Fibroblast of gingiva (primary cell): ENCODE measurements at places on chromosomes 2 and 18.
A peak's percentile ranks its signal among the peaks of the same experiment; 100 is the strongest.

DNA sequence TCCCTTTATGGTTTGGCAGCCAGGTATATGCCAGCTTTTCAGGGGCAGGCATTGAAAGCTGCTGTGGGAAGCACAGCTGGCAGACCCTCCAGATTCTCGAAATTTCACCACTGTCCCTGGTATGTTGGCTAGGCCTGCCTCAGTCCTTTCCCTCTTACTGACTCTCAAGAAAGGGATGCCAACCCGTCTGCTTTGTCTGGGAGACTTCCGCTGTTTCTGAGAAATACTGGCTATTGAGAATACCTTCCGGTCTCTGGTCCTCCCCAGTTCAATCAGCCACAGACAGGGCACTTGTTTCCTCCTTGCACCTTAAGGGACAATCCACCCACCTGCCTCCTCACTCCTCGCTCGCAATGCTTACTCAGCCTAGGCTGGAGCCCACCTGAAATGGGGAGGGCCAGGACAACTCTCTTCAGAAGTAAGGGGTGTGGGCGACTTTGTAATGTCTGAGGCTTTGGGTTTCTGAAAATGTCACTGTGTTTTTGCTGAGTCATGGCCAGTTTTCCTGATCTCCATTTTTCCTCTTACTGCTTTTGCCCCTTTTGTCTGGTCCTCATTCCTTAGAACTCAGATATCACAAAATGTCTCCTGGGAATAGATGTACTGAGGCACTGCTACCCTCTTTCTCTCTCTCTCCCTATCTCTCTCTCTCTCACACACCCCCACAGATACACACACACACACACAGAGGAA, 571.1 kb downstream of the TNS1 start:
- no peak for DNase-seq

- peak; percentile 95 for DNase-seq
Measured at GRCh38 chr2:1731963-1732768, 12.1 kb downstream of the PXDN start.

DNA sequence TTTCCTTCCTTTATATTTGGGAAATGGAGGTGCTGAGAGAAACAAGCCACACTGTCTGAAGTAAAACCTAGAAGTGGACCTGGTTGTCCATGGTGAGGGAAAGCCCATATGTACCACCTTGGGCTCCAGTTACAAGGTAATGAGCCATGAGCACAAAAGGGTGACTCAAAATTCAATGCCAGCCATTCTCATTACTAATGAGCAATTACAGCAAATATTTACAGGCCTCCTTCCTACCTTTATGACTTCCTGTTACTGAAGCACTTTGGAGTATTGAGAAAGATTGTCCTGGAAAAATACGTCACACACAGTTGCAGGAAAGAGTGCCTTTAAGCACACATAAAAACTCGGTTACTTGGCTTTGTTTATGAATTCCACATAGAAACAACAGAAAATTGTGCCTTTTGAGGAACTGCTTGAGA, 9.1 kb downstream of the EPAS1 start:
- DNase-seq = no peak

- peak; percentile 28 for DNase-seq
Measured at GRCh38 chr18:22485808-22486244, 68.1 kb upstream of the CTAGE1 start.

DNA sequence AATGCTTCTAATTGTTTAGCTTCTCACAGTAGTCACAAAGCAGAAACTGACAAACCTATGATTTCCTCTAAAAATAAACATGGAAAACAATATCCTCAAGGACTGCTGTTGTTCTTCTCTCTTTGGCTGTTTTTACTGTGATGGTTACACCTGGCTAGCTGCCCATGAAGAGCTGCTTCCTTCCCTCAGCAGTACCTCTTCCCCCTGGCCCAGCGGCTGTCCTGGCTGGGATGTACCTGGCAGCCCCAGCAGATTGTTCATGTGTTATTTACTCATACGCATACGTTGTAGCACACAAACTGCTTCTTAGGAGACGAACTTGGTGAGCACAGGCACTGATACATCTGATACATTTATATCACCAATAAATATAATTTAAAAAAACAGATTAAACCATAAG, 27.4 kb downstream of the NEMP2 start:
- DNase-seq = no peak
